ENCODE measurements at places on chromosomes 6 and 20.

GRCh38 chr6:1703923-1704322, 94.2 kb downstream of the FOXC1 start:
- no peak for DNase-seq

DNA sequence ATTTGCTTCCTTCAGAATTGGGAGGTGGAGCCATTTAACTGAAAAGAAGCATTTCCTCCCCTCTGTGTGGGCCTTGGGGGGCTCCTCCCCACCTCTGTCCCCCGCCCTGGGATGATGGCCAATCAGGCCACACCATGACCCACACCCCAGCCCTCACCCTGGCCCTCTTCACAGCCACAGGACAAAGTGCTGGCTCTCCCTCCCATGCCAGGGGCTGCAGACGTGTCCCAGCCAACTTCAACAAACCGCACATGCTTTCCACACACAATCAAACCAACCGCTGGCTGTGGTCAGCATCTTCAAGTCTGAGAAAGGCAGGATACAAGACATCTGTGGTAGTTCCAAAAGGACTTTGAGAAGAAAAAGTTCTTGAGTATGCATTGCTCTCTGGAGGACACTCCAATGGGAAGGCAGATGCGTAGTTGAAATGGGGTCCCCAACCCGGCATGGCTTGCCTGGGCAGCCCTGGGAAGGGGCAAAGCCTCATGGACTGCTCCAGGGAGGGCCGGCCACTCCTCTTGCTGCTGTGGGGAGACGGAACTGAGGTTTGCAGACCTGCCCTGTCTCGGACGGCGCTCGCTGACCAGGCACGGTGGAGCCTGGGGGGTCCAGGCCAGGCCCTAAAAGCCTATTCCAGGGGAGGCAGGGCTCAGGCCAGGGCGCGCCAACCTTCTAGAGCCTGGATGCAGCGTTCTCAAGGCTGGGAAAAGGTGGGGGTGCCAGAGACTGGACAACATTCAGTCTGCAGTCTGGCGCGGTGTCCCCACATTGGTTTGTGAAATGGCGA, 12.2 kb downstream of the TTLL2 start:
- DNase-seq = no peak

GRCh38 chr20:22619272-22619671, 34.9 kb upstream of the FOXA2 start:
- DNase-seq = no peak

DNA sequence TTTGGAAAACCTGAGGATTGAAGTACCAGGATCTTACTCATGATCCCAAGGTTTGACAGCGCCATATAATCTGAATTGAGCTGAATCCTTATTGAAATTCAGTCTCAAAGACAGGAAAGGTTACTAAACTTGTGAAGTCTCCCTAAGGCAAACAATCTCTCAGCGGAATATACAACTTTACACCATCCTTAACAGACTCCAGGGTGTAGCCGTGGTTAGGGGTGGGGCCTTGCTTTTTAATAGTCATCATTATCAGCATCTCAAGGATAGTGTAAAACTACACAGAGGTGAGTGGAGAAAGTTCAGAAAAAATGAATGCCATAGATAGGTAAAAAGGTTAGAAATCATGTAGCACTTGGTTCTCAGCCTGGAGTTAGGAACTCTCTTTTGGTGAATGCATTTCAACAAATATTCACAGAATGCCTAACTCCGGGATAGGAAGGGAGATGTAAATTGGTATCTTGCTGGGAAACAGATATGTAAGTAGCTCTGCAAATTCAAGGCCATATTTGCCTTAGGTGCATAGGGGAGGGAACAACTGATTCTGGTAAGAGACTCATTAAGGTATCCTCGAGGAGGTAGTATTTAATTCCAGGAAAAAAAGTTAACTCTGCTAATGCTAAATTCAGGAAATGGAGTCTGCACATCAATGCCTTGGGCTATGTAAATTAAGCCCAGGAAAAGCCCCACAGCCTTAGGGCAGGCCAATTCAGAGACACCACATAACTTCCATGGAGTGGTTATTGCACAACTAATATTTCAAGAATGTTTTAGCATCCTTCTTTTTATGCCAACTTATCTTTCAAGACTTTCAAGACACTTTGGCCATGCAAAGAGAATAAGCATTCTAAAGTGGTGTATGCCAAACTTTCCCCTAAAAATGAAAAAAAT, 61.6 kb downstream of the SNAP25 start:
- DNase-seq = no peak

DNA sequence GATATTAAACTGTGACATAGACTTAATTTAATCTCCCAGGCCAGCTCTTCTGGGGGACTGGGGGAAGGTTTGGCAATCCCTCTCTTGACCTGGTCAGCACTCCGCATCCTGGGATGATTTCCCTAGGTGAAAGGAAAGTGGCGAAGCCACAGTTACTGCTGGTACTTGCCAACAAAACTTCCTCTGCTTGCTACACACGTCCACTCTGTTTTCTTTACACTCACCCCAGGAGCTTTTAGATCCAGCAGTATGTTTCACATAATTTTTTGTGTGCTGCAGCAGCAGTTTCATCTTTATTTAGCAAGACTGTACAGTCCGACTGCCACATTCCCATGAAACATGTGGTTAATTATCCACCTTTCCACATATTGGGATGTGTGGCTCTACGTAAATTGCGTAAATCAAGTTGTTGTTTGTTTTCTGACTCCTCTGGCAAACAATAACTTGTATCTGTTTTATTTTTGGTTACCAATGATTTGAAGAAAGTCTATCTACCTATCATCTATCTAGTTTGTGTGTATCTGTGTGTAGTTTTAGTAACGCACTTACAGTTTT, 284.0 kb downstream of the PHF3 start:
- DNase-seq = no peak

GRCh38 chr6:130514712-130515111, 148.9 kb downstream of the TMEM200A start:
- DNase-seq = no peak

- DNase-seq = no peak
Observed at GRCh38 chr6:124947971-124948451, 14.2 kb upstream of the RNF217 start.

- DNase-seq = no peak
Observed at GRCh38 chr6:167415441-167415961, 90.6 kb downstream of the TTLL2 start.

DNA sequence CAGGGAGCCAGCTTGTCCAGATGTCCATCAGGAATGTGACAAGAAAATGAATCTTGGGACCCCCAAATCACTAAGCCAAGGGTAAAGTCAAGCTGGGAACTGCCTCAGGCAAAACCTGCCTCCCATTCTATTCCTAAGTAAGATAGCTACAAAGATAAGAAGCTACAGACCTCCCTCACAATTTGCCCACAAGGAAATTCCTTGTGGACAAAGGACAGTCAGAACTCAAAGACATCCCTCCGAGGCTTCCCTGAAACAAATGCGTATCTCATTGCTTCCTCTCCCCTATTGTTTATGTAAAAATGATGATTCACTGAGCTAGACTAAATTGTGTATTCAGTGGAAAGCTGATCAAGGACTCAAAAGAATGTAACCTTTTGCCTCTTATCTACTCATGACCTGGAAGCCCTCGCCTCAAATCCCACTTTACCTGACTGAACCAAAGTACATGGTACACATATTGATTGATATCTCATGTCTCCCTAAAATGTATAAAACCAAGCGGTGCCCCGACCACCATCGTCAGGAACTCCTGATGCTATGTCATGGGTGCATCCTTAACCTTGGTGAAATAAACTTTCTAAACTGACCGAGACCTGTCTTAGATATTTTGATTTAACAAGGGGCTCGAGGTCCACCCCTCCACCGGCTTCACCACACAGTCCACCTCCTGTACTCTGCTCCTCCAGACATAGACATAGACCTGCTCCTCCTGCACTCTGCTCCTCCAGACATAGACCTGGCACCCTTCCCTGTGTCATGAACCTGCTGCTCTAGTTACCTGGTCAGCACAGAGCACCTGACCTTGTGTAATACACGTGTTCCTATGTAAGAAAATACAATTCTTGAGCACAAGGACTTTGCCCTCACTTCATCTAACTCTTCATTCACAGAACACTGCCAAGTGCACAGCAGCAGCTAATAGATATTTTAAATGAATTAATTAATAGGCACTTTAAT, 81.4 kb downstream of the WDR27 start:
- no peak for DNase-seq

DNA sequence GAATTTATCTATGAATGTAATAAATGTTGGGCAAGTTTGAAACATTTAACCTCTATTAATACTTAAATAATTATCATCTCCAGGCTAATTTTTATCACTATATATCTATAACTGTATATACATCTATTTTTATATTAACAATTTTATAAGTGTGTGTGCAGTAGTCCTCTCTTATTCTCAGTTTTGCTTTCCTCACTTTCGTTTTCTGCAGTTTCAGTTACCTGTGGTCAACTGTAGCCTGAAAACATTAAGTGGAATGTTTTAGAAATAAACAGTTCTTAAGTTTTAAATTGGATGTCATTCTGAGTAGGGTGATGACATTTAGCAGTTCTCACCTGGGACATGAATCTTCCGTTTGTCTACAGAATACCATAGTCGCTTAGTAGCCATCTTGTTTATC, 379.4 kb upstream of the MAN1A1 start:
- DNase-seq = no peak

DNA sequence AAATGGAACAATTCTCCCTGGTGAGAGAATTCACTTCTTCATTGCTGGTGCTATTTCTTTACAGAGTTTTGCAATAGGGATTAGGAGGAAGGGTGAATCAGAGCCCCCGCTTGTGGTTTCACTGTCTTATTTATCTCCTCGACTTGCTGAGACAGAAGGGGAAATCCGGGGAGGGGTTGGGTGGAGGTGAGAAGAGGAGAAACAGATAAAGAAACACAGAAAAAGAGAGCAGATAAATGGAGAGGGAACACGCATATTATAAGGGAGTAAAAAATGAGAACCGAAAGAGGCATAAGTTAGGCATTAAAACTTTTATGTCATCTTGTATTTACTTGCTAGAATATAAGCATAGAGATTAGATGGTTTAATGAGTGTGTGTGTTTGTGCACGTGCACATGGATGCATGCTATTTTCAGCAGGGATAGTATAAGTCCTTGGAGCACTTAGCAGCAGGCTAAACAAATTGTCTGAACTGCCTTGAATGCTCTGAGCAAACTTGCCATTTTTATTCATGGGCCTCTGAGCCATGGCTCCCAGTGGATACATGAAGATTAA, 105.0 kb downstream of the OLIG3 start:
- DNase-seq = peak; percentile 60

DNA sequence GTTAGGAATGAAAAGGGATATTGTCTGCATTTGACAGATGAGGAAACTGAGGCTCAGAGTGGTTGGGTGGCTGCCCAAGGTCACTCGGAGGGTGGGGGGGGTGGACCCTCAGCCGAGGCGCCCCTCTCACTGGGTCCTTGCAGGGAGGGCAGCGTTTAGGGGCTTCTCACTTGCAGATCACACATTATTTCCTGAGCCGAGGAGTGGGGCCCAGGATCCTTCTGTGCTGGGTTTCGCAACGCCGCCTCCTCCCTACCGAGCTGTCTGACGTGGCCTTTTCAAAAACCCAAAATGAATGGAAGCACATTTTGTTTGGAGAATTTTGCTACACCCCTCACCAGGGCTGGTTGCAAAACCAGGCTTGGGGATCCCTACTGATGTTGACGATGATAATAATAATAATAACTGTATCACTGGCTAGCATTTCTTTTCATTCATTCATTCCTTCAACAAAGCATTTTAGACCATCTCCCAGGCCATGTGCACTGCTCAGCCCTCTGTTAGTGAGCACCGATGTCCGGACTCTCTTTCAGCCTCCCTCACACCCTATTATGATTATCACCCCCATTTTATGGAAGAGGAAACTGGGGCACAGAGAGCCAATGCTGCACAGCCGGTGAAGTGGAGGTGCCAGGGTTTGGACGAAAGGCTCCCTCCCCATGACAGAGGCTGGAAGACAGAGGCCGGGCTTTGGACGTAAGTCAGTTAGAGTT, 5.2 kb downstream of the DLGAP4 start:
- no peak for DNase-seq

GRCh38 chr20:11001302-11001701, 327.5 kb upstream of the JAG1 start:
- DNase-seq = no peak

- no peak for DNase-seq
Observed at GRCh38 chr6:34274129-34274528, 25.3 kb upstream of the SMIM29 start.

DNA sequence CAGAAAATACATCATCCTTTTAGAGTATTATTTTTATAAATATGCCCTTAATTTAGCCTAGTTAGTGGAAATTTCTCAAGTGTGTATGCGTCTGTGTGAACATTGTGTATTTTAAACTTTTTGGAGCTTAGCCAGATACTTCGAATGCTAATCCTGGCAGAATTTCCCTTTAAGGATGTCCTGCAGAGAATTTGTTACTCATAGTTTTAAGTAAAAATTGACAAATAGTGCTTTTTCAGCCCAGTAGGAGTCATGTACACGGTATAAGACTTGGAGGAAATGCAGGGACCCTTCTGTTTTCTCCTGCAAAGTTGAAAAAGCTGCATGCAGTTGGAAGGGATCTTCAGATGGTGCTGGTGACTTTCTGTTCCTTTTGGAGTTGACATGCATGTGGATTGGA, at the start of gene FHL5:
FHL5 (plus strand) TSS at position 243 of the 400 bp plus-strand sequence. CDS start 40,486 bp downstream, outside the sequence.
- DNase-seq = no peak

- DNase-seq = no peak
Observed at GRCh38 chr6:81889377-81890053, 137.0 kb upstream of the TENT5A start.

- DNase-seq = no peak
Observed at GRCh38 chr20:9409352-9409751, 105.0 kb upstream of the LAMP5 start.
